ENCODE measurements at places on chromosomes 3 and 15. TPM values are rescaled to one million over a fixed set of nuclear protein-coding genes. Genes with fewer than 3 reads are reported as not detected.

DNA sequence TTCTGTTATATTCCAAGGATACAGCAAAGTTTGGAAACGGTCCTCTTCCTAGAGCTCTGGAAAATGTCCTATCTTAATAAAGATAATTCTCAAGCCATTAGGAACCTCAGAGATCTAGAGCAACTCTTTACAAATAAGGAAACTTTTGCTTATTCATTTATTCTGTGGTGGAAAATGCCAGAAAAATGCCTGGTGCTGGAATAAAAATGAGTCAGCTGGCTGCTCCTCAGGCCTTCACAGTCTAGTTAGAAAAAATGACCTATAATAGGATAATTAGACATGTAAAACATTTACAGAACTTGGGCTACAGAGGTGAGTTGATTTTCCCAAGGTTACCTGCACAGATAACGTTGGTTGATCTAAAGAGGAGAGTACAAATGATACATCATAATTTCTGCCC, 372.5 kb downstream of the NLGN1 start:
- no peak for DNase-seq

GRCh38 chr3:149340310-149340933, 7.0 kb upstream of the TM4SF18 start:
- DNase-seq = no peak

- no peak for DNase-seq
These were observed 161.4 kb downstream of the RAB11A start for GRCh38 chr15:66030650-66031049.

CEMIP gene
- 2.2 TPM for polyA plus RNA-seq

GABRB3 gene
- 1.3 TPM for polyA plus RNA-seq

KIF7 gene
- polyA plus RNA-seq = 1.5 TPM

Measured in ovary (tissue), 10 donors.